Activated naive CD8-positive, alpha-beta T cell treated with anti-CD3 and anti-CD28 coated beads for 36 hours (primary cell): ENCODE measurements at places on chromosomes 5 and 9. TPM values are rescaled to one million over a fixed set of nuclear protein-coding genes. Genes with fewer than 3 reads are reported as not detected.

The SEMA4D gene
- 245 TPM for total RNA-seq

The COL15A1 gene
- 0.06 TPM for total RNA-seq

The CCNI2 gene
- total RNA-seq: 8.4 TPM

The SCAI gene
- total RNA-seq: 7.3 TPM

The HSPB3 gene
- not detected for total RNA-seq

The CDH6 gene
- not detected for total RNA-seq

The MAST4 gene
- total RNA-seq: 9.8 TPM

The IGFBPL1 gene
- not detected for total RNA-seq

The NTNG2 gene
- total RNA-seq: 1.6 TPM

The ANGPTL2 gene
- total RNA-seq: not detected

The NOP16 gene
- 158 TPM for total RNA-seq

The FAM169A gene
- 12.0 TPM for total RNA-seq

The NOXA1 gene
- 0.66 TPM for total RNA-seq

The PCDHB8 gene
- not detected for total RNA-seq

The HMCN2 gene
- not detected for total RNA-seq

The FAM151B gene
- total RNA-seq: 0.30 TPM

The PLPP7 gene
- 0.42 TPM for total RNA-seq

The WDR38 gene
- not detected for total RNA-seq

The UQCRQ gene
- 654 TPM for total RNA-seq

The OMD gene
- total RNA-seq: not detected

The SPATA31D4 gene
- total RNA-seq: not detected

The GRIN1 gene
- total RNA-seq: not detected

The SPINK4 gene
- not detected for total RNA-seq

The LHX3 gene
- total RNA-seq: not detected

The ROPN1L gene
- not detected for total RNA-seq

The PDZD2 gene
- total RNA-seq: not detected

The NR6A1 gene
- total RNA-seq: 1.3 TPM

The RABGAP1 gene
- total RNA-seq: 19.4 TPM

The IFNA2 gene
- total RNA-seq: not detected

The SCGB3A2 gene
- not detected for total RNA-seq

The KCNIP1 gene
- not detected for total RNA-seq

The ACTBL2 gene
- not detected for total RNA-seq

The EQTN gene
- total RNA-seq: not detected

The ANKRD31 gene
- total RNA-seq: 0.99 TPM

The IL5 gene
- total RNA-seq: not detected

The ANKRD33B gene
- 10.2 TPM for total RNA-seq

The NEURL1B gene
- 0.10 TPM for total RNA-seq

The CHSY3 gene
- not detected for total RNA-seq

The FSTL4 gene
- 0.29 TPM for total RNA-seq

The MTMR12 gene
- 24.0 TPM for total RNA-seq

The PCDHB7 gene
- total RNA-seq: not detected

The SLC6A7 gene
- not detected for total RNA-seq

The AGXT2 gene
- not detected for total RNA-seq
